CD4-positive, alpha-beta T cell treated with Interleukin-17A for 4 hours (primary cell): ENCODE measurements at places on chromosomes 11 and 22.

GRCh38 chr11:79720115-79720514 is 279.3 kb upstream of the TENM4 start:
- DNase-seq = no peak

- DNase-seq = no peak
These were observed 768.7 kb downstream of the ETS1 start for GRCh38 chr11:127818625-127819024.

DNA sequence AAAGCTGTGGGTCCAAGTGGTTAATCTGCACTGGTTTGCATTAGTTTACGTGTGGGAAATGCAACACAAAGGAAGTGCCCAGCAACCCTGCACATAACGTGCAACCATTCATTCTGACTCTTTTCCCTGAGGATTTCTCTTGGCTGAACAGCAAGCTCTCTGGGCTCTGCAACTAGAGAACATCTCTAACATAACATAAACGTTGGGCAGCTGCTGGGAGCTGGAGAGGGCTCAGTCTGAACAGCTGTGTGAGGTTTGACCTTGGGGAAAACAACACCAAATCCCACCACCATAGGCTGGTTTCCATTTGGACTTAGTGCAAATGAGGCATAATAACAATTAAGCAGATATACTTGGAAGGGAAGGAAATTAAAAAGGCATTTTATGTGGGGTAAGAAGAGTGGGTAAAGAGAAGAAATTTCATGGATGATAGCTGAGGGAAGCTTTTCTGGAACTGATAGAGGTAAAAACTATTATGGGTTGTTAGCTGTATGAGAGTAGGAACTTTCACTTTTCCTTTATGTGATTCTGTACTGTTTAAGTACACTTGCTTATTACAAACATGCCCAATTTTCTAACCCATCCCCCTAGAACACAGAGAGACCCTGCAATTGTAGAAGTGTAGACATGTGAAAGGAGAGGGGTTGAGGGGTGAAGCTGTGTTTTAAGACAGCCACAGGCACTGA is 76.2 kb downstream of the SNX19 start:
- no peak for DNase-seq

DNA sequence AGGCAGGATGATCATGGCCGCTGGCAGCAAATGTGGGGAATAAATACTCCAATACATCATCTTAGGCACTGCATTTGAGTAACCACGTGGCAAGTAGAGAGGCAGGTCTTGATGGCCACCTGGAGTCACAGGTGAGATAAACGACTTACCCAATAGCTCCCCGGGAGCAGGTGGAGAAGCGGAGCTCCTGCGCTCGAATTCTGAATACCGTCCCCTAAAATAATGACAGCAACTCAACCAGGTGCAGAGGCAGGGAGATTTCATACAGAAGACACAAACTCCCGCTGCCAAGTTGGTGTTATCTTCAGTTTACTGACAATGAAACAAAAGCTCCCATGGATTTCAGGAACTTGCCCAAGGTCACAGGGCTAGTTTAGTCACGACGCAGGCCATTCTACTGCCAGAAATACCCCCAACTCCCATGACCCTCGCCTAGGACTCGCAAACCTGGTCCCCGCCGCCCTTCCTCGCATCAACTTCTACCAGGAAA is 437 bp downstream of the SLC43A3 start:
- peak; percentile 14 for DNase-seq

DNA sequence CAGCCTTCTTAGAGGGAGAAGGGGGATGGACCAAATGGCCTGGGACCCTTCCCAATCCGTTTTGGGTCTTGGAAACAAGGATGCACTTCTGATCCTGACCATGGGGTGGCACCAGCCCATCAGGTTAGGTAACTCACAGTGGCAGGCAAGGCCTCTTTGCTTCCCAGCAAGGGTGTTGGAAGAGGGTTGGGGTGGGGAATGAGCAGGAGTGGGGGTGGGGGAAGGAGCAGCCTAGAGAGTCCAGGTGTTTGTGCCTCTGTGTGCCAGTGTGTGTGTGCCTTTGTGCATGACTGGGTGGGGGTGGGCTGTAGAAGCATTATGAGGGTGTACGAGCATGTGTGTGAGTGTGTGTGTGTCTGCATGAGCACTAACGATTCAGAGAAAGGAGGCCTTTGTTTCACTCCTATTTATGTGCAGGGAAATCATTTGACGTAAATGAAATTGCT is 213.1 kb downstream of the INSC start:
- no peak for DNase-seq

DNA sequence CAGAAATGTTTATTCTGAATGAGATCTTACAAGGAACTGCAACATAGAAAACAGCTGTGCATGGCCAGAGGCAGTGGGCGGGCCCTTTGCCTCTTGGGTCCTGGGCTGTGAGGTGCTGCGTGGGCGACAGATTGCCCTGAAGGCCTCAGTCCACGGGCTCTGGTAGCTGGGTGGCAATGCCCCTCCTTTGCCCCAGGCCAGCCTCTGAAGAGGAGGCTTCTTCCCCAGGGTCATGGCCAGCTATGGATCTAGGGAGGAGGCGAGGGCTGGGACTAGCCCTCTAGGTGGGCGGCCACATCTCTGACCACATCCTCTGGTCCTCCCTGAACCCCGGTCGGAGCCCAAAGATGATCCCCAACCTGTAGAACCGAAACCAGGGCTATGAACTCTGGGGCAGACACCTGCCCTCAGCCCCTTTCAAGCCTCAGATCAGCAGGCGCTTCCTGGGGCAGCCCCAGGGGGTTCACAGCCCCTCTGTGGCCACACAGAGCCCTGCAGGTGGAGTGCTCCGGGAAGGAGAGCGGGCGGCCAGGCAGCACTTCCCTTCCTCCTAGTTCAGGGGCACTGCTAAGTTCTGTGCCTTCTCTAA is 6.6 kb upstream of the CDC42BPG start:
- peak; percentile 58 for DNase-seq

DNA sequence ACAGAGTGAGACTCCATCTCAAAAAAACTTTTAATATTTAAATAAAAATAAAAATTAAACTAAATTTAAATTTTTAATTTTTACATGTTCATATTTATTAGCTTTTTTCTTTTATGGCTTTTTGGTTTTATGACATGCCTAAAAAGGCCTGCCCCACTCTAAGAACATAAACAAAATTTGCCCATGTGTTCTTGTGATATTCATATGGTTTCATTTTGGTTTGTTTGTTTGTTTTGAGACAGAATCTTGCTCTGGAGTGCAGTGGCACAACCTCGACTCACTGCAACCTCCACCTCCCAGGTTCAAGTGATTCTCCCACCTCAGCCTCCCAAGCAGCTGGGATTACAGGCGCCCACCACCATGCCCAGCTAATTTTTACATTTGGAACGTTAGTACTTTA is 27.7 kb downstream of the SUSD2 start:
- no peak for DNase-seq

DNA sequence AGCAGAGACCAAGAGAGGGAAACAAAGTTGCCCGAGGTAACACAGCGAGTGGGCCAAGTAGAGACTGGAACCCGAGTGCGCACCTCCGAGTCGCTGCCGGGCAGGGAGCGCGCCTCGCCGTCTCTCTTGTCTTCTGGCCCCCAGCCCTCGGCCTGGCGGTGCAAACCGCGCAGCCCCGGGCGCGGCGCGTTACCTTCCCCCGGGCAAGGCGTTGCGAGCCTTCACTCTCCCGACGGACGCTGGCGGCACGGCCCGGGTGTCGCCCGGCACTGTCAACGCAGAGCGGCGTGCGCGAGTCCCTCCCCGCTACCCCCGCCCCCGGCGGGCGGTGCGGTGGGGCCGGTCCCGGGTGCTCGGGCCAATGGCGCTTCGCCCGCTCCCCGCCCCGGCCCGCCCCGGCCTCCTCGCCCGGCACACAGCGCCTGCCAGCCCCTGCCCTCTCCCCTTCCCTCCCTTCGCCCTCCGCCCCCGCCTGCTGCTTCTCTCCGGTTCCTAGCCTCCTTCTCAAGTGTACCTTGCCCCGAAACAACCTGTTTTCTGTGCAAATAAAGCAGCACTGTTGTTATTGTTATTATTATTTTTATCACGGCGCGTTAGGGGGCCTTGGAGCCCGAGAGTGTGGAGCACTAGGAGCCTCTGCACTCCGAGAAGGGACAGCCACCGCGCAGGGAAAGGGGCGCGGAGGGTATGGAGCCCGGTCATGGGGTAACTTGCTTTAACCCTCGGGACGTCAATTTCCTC is at the start of gene SYTL2:
SYTL2 (minus strand) TSS at position 271 of the 741 bp plus-strand sequence. CDS start 53,416 bp downstream, outside the sequence.
- peak; percentile 85 for DNase-seq

DNA sequence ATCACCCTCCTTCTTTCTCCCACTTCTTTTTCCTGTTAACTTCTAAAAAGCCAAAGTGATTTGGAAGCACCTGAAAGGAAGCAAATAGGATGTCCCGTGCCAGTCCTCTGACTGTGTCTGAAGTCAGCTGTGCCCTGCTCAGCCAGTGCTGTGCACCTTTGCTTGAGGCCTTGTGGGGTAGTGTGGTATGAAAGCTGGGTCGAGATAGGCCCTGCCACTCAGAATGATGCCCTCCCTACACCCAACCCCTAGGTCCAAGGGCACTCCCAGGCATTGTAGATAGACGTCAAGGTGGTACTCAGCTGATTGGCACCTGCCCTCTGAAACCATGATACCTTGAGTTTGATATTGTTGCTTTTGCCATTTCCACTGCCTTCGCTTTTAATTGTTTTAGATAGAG is 83.6 kb upstream of the RASSF10 start:
- DNase-seq = no peak

- no peak for DNase-seq
These were observed 49.4 kb upstream of the RAB1B start for GRCh38 chr11:66218846-66219620.

- DNase-seq = no peak
These were observed 128.4 kb downstream of the OPCML start for GRCh38 chr11:133403900-133404299.

GRCh38 chr11:102046841-102047240 is 396 bp upstream of the CFAP300 start:
- DNase-seq = no peak

- no peak for DNase-seq
These were observed 120.9 kb downstream of the FEZ1 start for GRCh38 chr11:125375146-125375545.

- DNase-seq = peak; percentile 42
These were observed 4.4 kb upstream of the FOXRED2 start for GRCh38 chr22:36510966-36511881.

GRCh38 chr22:50138041-50138440 is 32.5 kb upstream of the PANX2 start:
- DNase-seq = no peak

GRCh38 chr22:26893173-26894110 is 236.1 kb downstream of the MIAT start:
- DNase-seq = no peak

DNA sequence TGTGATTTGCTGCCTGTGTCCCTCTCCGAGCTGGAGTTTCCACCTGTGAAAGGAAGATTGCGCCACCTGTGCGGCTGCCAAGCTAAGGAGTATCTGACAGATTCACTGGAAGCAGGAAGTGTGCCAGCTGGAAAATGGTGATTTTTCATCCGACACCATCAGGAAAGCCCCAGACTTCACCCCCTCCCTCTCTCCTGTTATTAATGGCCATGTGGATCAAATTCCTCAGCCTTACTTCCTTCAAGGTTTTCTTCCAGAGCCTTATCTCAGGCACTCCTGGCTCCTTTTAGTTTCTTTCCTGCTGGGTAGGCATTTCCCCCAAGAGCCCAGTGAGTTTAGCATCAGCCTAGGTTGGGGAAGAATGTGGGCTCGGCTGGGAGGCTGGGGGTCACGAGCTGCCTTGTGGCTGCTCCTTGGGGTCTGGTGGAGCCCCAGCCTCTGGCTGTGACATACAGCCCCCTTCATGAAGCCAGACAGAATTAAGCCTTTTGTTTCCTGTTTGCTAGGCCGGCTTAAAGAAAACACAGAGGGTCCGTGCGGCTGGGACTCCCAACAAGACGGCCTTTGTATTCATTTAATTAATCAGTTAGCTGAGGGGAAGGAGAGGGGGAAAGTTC is 37.1 kb downstream of the PKNOX2 start:
- DNase-seq = no peak
